Epithelial cell of prostate (primary cell): ENCODE measurements at places on chromosomes 5 and 9.

DNA sequence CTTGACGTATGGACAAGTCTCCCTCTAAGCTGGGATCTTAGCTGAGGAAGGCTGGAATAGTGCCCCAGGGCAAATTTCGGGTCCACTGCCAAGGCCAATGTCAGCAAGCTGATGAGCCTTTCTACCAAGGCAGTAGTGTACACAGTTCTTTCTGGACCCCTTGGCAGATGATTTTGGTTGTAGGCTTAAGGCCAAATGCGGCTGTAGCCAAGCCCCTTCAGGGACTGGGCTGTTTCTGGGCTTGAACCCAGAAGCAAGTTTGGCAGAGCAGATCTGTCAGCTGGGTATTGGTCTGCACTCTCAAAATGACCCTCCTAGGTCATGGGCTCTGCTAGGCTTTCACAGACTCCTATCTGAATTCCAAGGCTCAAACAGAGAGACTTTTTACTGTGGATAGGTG is 121.6 kb downstream of the ADAMTSL1 start:
- DNase-seq: no peak

DNA sequence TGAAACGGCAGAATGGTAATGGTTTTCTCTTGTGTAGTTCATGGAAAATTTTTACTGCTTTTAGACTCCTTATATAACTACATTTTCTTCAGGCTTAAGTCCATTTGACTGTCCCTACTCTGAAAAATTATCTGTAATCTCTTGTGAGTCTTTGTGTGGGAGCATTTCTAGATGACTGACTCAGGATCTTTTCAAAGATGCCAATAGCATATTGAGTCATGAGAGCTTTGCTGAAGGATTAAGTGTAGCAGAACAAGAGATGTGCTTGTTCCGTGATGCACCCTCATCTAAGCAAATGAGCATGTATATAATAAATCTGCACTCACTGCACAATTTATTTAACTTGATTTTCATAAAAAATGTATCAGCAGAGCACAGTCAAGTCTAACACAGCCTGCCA is 298.7 kb upstream of the CDH6 start:
- no peak for DNase-seq

DNA sequence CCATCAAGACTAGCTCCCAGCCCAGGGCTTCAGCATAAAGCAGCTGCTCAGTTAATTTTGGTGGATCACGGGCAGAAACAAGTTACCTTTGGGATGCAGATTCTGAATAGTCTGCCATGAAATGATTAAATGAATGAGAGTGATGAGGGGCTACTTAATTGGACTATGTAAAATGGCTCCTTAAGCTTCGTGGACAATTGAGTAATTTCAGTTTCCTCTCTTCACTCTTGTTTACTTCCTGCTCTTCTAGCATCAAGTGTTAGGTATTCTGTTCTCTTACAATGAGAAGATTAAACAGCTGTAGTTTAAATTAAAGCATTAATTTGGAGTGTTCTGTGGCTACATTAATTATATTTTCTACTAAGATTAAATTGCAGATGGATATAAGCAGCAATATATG is 28.1 kb downstream of the PIK3R1 start:
- no peak for DNase-seq

- DNase-seq: no peak
These were observed 49.5 kb upstream of the SARDH start for GRCh38 chr9:133787754-133788025.

- no peak for DNase-seq
These were observed 14.6 kb upstream of the BNC2 start for GRCh38 chr9:16884952-16885513.

- DNase-seq: no peak
These were observed 218.0 kb upstream of the PCSK5 start for GRCh38 chr9:75672478-75672877.

- DNase-seq: no peak
These were observed 101.4 kb upstream of the STC2 start for GRCh38 chr5:173429489-173430150.

- no peak for DNase-seq
These were observed 199.0 kb downstream of the DTWD2 start for GRCh38 chr5:118789366-118789765.

DNA sequence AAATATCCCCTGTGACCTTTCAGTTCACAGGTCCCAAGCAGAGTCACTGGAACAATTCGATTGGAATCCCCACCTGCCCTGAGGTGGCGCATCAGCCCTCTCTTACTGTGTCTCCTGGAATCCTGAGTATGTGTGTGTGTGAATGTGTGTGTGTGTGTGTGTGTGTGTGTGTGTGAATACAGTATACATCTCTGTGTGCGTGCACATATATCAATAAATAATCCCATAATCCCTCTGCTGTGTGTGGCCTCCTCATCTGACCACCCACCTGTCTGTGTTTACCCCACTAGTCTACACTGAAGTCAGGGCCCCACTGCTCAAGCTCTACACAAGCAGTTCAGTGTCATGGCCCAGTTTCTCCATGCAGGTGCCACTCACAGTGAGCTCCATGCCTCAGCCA is 187.4 kb downstream of the ERCC6L2 start:
- DNase-seq: no peak

DNA sequence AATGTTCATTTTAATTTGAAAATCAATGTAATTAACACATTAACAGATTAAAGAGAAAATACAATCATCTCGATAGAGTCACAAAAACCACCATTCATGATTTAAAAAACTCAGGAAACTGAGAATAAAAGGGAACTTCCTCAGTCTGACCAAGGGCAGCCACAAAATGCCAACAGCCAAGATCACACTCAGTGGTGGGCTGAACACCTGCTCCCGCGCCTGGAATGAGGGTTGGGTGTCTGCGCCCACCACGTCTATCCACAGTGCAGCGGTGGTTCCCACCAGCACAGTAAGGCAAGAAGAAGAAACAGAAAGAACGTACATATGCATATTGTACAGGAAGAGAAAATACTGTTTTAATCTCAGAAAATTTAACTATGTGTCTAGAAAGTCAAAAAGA is 11.7 kb upstream of the NSMF start:
- DNase-seq: no peak
